ENCODE measurements at places on chromosomes 12 and 14.

- DNase-seq: no peak
Observed at GRCh38 chr12:118737985-118738540, 243.3 kb upstream of the SRRM4 start.

DNA sequence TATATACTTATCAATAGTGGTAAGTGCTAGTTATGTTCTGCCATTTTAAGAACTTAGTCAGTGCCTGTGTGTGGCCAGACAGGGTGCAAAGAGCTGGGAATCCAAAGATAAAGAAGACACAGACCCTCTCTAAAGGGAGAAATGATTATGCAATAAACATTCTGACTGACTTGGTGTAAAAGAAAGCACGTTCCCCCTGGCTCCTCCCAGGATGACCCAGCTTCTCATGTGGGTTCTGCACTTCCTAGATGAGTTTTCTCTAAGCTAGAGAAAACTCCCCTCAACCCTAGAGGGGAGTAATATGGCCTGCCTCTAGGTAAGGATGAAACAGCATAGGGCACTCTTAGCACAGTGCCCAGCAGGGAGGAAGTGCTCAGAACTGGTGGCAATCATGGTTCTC, 231.2 kb downstream of the VRK1 start:
- no peak for DNase-seq

GRCh38 chr14:94663965-94664704, 51.9 kb downstream of the SERPINA3 start:
- DNase-seq: no peak

DNA sequence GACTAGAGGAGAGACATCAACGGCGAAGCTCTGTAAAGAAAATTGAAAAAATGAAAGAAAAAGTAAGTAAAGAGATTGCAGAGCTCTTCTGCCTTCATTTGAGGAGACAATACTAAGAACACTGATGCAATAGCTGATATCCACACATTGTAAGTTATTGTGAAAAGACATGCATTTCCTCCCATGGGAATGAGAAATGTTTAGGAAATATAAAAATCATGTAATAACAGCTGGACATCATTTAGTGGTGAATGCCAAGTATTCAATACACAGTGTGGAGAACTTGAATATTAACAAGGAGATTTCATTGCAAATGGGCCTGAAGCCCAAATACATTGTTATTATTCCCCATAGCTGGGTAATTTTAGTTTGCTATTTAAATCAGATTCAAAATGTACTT, 179.2 kb downstream of the KICS2 start:
- no peak for DNase-seq

DNA sequence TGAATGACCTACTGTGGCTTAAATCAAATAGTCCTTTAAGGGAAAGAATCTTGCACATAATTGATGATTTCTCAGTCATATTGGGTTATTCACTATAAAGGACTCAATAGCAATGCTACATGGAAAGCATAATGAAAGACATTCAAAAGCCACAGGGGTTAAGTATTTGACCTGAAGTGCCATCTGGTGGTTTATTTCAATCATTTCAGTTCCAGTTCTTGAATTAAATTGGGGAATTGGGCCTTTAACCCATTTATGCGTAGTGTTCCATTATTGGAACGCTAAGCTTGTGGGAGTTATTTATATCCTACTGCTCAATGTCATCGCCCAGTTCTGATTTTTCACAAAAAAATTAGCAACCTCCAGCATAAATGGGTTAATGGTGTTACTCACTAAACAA, 41.3 kb upstream of the C12orf71 start:
- no peak for DNase-seq

- no peak for DNase-seq
Observed at GRCh38 chr14:99124482-99125105, 147.4 kb downstream of the BCL11B start.

GRCh38 chr14:94109915-94110250, 653 bp upstream of the IFI27 start:
- DNase-seq: no peak

DNA sequence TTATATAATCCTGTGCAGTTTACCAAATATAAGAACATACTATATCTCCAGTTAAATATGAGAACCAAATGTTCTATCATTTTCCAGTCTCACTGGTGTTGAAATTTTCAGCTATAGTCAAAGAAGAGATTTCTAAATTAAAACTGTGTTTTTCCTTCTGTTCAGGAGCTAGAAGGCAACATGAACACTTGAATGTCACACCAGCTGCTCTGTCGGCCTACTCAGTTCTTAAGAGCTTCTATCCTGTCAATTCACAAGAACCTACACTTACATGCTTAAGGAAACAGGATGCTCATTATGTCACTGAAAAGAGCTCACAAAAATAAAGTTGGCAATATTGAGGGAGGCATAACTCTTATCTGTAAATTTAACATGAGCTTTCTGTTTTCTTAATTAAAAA, 43.1 kb downstream of the ATP2B1 start:
- DNase-seq: no peak

Measured in activated gamma-delta T cell treated with anti-CD3 and anti-CD28 coated beads, Interleukin-2, amount 50 U/mL, for 16 hours (primary cell).